ENCODE measurements at places on chromosomes 3 and 15.

GRCh38 chr15:74397239-74398068 is 30.0 kb upstream of the CYP11A1 start:
- DNase-seq = no peak

DNA sequence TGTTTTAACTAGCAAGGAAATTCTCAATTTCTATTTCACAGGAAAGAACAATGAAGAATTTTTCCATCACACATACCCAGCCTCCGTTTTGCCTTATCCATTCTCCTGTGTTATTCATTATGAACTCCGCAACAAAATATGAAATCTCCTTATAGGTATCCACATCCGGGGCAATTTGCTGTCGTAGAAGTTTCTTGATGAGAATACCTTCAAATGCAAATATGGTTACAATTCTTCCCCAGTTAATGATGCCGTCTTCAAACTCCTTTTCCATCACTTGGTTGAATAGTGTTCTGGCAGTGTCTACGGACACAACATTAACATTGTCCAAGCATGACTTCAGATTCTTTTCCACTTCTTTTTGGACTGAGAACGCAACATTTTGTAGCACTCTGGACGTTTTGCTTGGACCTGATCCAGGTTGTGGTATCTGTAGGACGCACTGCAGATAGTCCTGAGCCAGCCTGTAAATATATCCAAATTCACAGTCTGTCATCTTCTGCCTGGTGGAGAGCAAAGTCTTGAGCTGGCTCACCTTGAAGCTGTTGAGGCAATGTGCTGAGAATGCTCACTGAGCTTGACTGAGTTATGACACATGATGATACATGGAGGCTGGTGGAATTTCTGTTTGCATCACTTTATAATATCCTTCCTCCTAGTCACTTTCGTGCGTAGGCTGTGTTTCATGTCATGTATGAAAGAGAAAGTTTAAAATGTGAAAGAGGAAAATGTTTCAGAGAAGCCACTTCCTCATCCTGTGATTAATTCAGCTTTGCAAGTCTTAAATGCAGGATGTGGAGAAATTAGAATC is at the start of gene BCL2A1:
BCL2A1 (minus strand) TSS at position 573 of the 811 bp plus-strand sequence; CDS start at position 496, 77 bp downstream.
- DNase-seq = no peak

DNA sequence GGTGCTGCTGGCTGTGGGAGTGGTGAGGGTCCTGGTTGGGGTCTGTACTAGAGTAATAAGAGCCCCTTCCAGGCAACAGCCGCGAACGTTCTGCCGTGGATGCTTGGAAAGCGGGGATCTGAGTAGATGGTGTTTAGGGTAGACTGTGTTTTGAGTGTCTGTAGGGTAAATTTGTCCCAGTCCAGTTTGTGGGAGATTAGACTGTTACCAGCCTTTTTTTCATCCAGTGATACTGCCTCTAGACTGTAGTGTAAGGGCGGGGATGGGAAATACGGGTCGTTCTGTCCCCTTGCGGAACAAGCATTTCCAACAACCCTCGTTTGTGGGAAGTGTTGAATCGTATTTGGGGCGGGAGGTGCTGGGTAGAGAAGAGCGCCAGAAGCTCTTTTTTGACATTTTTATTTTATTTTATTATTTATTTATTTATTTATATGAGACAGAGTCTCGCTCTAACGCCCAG is 424 bp downstream of the HAUS2 start:
- DNase-seq = peak; percentile 50

- no peak for DNase-seq
Observed at GRCh38 chr15:51024735-51025453, 69.8 kb downstream of the TNFAIP8L3 start.

- DNase-seq = no peak
Observed at GRCh38 chr15:92306663-92307062, 87.0 kb upstream of the ST8SIA2 start.

DNA sequence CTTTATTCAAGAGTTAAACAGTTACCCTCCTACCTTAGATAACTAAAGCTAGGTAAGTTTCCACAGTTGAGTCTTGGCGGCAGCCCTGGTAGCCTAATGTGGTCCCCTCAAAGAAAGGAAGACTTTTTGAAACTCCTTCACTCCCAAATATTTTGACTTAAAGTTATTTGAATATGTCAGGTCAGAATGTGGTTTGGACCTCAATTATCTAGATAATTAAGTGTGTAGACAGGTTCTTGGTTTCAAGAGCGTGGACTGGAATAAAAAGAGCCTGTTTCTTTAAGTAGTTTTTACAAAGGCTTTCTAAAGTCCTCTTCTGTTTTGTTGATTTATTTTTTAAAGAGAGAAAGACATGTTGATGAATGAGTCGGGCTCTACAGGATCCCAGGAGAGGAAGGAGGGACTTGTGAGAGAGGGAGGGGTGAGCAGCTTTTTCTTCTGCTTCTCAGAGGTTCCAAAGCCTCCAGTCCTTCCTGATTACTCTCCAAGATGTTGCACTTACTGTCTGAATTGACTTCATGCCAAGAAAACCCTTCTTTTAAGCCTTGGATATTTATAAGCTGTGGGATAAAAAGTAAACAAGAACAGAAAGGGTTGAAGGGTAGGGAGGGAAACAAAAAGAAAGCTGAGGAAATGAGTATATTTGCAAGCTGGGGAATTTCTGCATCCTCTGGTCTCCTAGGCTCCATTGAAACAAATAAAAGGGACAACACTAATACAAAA is 457.4 kb downstream of the IGSF11 start:
- no peak for DNase-seq

DNA sequence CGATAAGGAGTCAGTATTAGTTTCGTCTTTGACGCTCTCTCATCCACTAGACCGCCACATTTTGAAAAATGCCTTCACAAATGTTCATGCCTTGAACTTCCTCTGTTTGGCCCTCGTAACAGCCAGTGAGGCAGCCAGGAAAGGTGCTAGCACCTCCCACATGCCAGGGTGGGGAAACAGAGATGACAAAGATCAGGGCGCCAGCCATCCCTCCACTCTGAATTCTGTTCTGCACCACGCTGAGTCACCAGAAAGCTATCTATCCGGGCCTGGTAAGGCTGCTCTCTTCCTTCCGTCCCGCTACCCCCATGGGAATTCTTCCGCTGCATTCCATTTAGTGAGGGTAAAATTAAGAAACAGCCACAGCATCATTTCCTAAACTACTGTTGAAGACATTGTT is 31.3 kb upstream of the BCL2L10 start:
- no peak for DNase-seq

DNA sequence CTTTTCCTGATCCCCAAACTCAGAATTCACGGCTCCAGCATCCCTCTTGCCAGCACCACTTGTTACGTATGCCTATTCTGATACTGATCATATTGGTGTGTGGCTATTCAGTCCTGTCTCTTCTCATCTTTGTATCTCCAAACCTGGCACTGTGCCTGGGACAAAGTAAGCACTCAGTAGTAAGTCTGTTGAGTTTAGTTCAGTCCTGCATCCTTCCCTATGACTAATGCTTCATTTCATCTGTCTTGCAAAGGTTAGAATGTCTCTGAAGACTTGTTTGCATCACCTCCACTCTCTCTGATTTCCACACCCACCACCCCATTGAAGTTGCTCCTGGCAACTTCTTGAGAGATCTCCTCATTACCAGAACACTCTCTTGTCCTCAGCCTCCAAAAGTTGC is 80.3 kb downstream of the HMG20A start:
- DNase-seq = no peak

GRCh38 chr15:99406716-99407487 is 155.6 kb downstream of the LRRC28 start:
- no peak for DNase-seq

DNA sequence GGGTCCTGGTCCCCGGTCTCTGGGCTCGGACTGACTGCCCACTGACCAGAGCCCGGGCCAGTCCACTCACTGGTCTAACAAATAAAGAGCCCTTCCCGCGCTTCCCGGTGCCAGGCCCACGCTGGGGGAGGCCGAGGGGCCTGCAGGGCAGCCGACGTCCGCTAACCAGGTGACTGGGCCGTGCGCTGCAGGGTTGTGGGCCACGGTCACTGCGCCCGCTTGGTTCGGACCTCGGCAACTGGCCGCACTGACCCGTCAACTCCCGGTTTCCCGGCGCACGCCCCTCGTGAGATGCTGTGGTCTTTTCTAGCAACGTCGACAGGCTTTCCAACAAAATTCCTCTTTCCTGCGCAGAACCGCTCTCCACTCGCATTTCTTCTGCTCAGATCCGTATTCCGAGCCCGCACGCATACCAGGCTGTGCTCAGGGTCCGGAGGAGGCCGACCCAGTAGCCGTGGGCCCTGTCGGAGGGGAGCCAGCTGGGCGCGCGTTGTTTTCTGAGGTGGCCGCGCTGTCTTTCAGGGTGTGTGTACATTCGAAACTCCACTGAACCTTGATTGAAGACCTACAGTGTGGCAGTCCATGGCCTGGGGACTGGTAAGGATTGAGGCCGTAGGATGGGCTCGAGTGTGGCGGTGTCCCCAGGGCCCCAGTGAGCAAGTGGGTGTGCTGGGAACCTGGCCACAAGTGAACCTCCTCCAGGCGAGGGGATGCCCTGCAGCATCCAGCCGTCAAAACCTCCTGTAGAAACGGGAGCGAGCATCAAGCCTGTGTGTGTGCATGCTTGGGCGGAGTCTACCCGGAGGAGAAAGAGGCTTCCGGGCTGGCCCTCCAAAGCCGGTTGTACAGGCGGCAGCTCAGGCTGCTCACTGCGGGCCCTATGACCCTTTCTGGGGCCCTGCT is 875 bp upstream of the NT5DC2 start:
- no peak for DNase-seq

GRCh38 chr3:178603735-178604134 is 67.5 kb downstream of the KCNMB2 start:
- DNase-seq = no peak

GRCh38 chr15:34708422-34708821 is 46.4 kb downstream of the GJD2 start:
- DNase-seq = peak; percentile 47

- DNase-seq = peak; percentile 68
Observed at GRCh38 chr3:94036909-94037507, 8.6 kb upstream of the STX19 start.

DNA sequence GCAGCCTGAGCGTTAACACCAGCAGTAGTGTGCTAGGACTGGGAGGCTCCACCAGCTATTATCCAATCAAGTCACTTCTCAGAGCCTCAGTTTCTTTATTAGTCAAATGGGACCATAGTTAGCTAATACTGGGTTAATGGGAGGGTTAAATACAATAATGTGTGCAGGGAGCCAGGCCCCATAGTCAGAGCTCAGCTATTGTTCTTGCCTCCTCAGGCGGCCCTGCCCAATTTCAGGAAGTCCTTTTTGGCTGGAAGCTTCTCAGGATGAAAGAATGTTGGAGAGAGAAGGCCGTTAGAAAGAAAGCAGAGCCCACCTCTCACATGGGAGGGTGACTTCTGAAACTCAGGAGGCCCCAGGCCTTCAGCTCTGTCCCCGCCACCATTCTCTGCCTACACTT is 39.5 kb upstream of the SMAD6 start:
- DNase-seq = no peak

GRCh38 chr3:95037927-95038326 is 975.1 kb downstream of the NSUN3 start:
- no peak for DNase-seq

DNA sequence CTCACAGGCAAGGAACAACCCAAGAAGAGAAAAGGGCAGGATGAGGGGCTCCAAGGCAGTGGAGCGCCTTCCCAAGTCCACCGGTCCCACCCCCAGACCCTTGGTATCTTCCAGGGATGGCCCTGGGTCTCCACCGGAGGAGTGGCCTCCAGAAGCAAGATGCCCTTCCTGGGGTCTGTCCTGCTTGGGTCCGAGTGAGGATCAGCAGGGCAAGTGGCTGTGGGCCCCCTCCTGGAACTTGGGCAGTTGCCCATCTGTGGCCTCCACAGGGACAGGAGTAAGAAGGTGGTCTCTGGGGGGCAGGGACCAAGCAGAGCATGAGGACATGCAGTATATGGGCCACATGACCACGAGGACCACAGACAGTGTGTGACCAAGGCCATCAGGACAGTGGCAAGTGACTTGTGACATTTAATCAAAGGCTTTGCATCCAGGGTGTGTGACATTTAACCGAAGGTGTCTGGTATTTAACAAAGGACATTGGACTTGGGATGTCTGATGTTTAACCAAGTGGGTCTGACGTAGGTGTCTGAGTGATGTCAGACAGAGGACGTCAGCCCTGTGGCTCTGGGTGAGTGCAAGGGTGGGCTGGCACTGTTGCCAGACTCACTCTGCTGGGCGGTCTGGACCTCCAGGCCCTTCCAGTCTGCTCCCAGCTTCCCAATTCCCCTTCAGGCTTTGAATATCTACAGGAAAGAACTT is 34.7 kb downstream of the SCN5A start:
- DNase-seq = no peak

GRCh38 chr3:97990624-97991292 is 18.5 kb upstream of the RIOX2 start:
- no peak for DNase-seq

DNA sequence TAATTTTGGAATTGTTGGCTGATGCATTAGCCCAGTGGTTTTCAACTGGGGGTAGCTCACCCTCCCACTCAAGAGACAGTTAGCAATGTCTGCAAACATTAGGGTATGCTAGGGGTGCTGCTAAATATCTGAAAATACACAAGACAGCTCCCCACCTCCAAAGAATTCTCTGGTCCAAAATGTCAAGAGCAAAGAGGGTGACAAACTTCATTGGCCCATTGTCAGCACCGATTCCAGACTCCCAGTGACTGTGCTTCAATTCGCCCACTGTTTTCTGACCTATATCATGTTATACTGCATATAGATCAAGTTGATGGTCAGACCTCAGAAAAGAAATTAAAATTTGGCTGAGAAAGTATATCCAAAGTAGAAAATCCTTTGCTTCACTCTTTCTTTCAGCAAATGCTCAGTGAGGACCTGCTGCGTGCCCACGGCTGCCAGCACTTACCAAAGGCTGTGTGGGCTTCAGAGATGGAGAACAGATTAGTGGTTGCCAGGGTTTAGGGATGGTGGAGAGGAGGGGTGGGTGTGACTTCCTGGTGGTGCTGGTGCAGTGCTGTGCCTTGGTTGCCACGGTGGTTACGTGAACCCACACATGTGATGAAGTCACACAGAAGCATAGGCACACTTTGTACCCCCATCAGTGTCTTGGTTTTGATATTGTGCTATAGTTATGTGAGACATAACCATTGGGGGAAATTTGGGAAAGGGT is 204.0 kb downstream of the PLCL2 start:
- DNase-seq = no peak

- DNase-seq = no peak
Observed at GRCh38 chr3:86800116-86800515, 190.8 kb downstream of the VGLL3 start.

DNA sequence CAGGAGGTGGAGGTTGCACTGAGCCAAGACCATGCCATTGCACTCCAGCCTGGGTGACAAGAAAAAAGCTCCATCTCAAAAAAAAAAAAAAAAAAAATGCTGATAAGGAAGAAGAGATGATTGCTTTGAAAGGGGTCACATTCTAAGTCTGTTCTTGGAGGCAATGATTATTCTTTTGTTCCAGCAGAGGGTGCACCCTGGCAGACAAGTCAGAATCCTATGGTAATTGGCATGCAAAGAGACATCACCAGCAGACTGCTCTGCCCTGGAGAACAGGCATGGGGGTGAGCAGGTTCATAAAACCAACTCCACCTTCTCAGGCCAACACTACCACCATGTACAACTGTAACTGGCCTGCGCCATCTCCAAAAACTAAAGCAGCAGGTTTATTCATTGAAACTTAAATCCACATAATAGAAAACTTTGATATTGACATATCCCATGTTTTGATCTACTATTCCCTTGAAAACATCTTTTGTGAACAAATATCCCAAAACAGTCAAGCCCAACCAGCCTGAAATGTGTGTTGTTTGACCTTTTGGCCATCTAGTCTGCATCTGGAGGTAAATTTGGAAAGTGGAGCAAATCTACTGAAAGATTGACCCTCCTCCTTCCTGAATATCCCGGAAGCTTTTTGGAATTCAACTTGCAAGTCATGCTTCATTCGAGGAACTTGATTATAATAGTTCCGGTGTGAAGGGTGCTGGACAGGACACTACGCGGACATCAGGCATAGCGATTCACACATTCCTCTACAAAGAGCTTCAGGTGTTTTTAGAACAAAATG is 100.3 kb downstream of the MECOM start:
- no peak for DNase-seq
